ENCODE measurements at places on chromosomes 7 and 10. TPM values are rescaled to one million over a fixed set of nuclear protein-coding genes. Genes with fewer than 3 reads are reported as not detected.

POMZP3 gene
- total RNA-seq, result 13.1 TPM

HOXA6 gene
- 5.7 TPM for total RNA-seq

SEMA3A gene
- total RNA-seq, result 53.5 TPM

TRIM50 gene
- total RNA-seq, result not detected

LHFPL3 gene
- not detected for total RNA-seq

MUC12 gene
- not detected for total RNA-seq

CUBN gene
- 0.30 TPM for total RNA-seq

LIPN gene
- total RNA-seq, result not detected

SDK1 gene
- 5.0 TPM for total RNA-seq

CTTNBP2 gene
- 2.4 TPM for total RNA-seq

NUTM2B gene
- 0.42 TPM for total RNA-seq

GIMAP5 gene
- total RNA-seq, result not detected

DKK1 gene
- 35.2 TPM for total RNA-seq

SPACDR gene
- total RNA-seq, result 0.38 TPM

CUL2 gene
- 23.9 TPM for total RNA-seq

GLI3 gene
- 5.5 TPM for total RNA-seq

SPDYE9 gene
- not detected for total RNA-seq

Data from A375 (cell line).